ENCODE measurements at places on chromosomes 7 and 10. TPM values are rescaled to one million over a fixed set of nuclear protein-coding genes. Genes with fewer than 3 reads are reported as not detected.

SPDYE16 gene
- not detected for total RNA-seq

MACC1 gene
- 0.21 TPM for total RNA-seq

C10orf53 gene
- not detected for total RNA-seq

PODXL gene
- 40.8 TPM for total RNA-seq

SBDS gene
- total RNA-seq: 162 TPM

TET1 gene
- 11.1 TPM for total RNA-seq

PTF1A gene
- not detected for total RNA-seq

ADAM12 gene
- 0.87 TPM for total RNA-seq

SPDYE11 gene
- not detected for total RNA-seq
